Purkinje cell (primary cell): ENCODE measurements at places on chromosomes 6 and 20. TPM values are rescaled to one million over a fixed set of nuclear protein-coding genes. Genes with fewer than 3 reads are reported as not detected.

Gene SAMD5
- 0.35 and 0.62 TPM in 2 replicates for polyA plus RNA-seq

Gene NKAIN4
- 1.3 and 2.3 TPM in 2 replicates for polyA plus RNA-seq

Gene RTN4IP1
- 9.0 and 9.9 TPM in 2 replicates for polyA plus RNA-seq

Gene ESR1
- polyA plus RNA-seq = 0.64 and 0.95 TPM in 2 replicates

Gene GMEB2
- 0.35 and 1.3 TPM in 2 replicates for polyA plus RNA-seq

Gene CRIP3
- 1.6 and 2.4 TPM in 2 replicates for polyA plus RNA-seq

Gene OR12D1
- polyA plus RNA-seq = not detected in 2 replicates

Gene HACE1
- polyA plus RNA-seq = 30.3 and 36.2 TPM in 2 replicates

Gene GLO1
- polyA plus RNA-seq = 65.1 and 81.8 TPM in 2 replicates

Gene LGSN
- 0.65 TPM in 1 of 2 replicates, not detected in the other for polyA plus RNA-seq

Gene TBX18
- not detected in 2 replicates for polyA plus RNA-seq

Gene TMEM242
- 117 and 119 TPM in 2 replicates for polyA plus RNA-seq

Gene COL20A1
- 0.59 and 1.3 TPM in 2 replicates for polyA plus RNA-seq

Gene FKBP1C
- polyA plus RNA-seq = 0.38 TPM in 1 of 2 replicates, not detected in the other

Gene BPIFA2
- polyA plus RNA-seq = not detected in 2 replicates

Gene PSMB8
- 3.1 and 6.6 TPM in 2 replicates for polyA plus RNA-seq

Gene NOX3
- polyA plus RNA-seq = 2.4 TPM in 1 of 2 replicates, not detected in the other

Gene TMEM151B
- polyA plus RNA-seq = 0.22 and 1.3 TPM in 2 replicates

Gene ACOT13
- polyA plus RNA-seq = 107 and 117 TPM in 2 replicates

Gene NMBR
- 1.1 TPM in 1 of 2 replicates, not detected in the other for polyA plus RNA-seq

Gene STMND1
- 0.79 TPM in 1 of 2 replicates, not detected in the other for polyA plus RNA-seq

Gene SGK2
- not detected in 2 replicates for polyA plus RNA-seq

Gene FAM209B
- polyA plus RNA-seq = 0.89 and 0.99 TPM in 2 replicates

Gene POM121L2
- polyA plus RNA-seq = not detected in 2 replicates

Gene PPP1R14C
- 0.25 and 9.2 TPM in 2 replicates for polyA plus RNA-seq

Gene SYNDIG1
- polyA plus RNA-seq = 73.6 and 92.0 TPM in 2 replicates
